ENCODE measurements at places on chromosomes 11 and 22.

GRCh38 chr11:43503417-43503816, 144.7 kb downstream of the TTC17 start:
- DNase-seq: no peak

DNA sequence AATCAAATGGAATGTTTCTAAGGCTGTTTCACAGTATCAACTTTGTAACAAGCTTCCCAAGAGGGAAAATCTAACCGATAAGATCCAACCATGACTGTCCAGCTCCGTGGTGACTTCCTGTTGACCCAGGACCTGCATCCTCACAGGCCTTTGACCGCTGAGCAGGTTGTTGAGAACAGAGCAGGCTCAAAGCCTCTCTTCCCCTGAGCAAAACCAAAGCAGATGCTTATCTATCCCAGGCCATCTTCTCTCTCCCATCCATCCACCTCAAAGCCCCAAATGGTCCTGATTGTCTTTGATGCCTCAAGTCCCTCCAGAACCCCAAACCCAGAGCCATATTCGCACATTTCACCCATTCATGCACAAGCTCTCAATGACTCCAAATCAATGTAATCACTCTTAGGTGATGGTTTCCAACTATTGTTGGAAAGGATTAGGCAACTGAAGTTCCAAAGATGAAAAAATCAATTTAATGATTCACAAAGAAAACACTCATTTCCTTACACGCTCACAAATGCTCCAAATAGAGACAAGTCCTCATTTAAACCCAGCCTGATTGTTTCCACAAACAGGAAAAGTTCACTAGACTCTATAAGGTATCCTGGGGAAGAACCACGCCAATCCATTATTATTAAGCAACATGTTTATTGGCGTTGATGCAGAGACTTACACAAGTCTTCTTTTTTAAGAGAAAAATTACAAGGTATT, 48.7 kb downstream of the C11orf58 start:
- DNase-seq: no peak

GRCh38 chr11:94125407-94126115, 3.1 kb upstream of the PANX1 start:
- no peak for DNase-seq

DNA sequence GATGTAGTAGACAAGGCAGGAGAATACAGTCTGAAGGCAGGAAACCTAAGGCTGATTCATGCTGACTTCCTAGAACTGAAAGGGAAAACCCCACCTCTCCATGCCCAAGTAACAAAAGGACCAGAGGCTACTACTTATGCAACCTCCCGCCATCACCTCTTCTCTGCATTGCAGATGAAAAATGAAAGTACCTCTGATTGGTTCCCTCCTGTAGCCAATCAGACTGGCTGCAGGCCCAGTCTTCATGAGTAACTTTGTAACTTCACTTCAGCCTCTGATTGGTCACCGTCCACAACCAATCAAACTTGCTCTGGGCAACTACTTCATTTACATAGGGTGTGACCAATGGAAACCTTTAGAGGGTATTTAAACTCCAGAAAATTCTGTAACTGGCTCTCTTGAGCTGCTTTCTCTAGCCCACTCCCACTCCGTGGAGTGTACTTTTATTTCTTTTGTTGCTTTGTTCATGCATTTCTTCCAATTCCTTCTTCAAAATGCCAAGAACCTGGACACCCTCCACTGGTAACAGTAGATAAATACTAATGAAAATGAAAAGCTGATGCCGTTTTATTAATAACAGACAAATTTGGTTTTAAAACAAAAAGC, 5.2 kb upstream of the MAP6 start:
- peak; percentile 73 for DNase-seq

DNA sequence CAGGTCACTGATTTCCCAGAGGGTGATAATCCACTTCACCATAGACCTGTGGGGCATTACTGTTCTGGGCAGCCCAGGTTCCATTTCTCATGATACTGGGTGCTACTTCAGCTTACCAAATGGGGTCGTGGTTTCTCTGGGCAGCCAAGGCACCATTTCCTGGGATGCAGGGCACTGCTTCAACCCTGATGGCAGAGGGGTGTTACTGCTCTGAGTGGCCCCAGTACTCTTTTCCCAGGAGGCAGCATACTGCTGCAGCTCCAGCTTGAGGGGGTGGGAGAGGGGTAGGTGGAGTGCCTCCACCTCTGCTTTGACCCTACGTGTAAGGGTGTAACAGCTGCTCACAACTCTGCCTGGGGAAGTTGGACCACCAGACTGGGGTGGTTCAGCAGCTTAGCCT, 51.1 kb downstream of the PRMT3 start:
- no peak for DNase-seq

GRCh38 chr11:84993386-84993785, 633.8 kb downstream of the DLG2 start:
- DNase-seq: no peak

GRCh38 chr11:73140213-73141030, 1.7 kb downstream of the FCHSD2 start:
- DNase-seq: peak; percentile 46
